ENCODE measurements at places on chromosomes 3 and 15.

DNA sequence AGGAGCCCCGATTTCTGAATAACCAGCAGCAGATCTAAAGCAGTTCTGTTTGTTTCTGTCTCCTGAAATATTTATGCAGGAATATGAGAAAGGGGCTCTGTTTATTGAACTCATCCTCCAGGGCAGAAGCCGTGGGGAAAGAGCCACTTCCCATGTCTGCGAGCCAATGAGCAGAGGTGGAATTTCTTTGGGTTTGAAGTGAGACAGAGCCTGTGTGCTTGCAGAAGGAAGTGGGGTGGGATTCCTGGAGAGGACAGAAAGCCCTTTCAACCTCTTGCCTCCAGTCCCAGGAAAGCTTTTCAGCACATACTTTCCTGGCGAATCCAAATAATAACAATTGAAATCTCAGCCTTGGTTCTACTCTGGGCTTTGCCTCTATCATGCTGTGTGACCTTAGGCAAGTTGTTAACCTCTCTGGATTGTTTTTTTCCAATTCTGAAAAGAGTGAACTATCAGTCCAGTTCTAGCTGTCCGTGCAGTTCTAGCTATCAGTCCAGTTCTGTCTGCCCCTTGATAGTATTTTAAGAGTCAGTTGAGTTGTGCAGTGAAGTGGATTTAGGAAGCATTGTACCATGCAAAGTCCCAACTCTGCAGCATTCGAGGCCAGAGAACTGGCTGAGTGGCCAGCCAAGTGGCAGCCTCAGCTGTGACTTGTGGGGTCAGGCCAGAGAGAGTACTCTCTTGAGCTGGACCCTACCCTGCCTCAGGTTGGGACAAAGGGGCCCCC lies 15.9 kb downstream of the CORO2B start:
- DNase-seq, result no peak

DNA sequence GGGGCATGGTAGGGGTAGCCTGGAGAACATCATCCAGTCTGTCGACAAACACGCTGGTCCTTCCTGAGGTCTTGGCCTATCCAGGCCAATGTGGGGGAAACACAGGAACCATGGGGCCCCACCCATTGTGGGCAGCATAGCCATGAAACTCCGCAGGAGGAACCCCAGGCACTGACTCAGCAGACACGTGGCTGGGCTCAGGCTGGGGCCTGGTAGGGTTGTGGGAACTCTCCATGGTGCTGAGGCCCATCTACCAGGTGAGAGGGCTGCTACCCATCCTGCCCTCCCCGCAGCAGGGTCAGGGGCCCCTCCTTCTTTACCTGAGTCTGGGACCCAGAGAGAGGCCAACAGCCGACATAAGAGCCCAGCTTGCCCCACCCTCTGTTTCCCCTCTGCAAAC lies 22.6 kb upstream of the CACNA2D2 start:
- DNase-seq, result peak; percentile 29

DNA sequence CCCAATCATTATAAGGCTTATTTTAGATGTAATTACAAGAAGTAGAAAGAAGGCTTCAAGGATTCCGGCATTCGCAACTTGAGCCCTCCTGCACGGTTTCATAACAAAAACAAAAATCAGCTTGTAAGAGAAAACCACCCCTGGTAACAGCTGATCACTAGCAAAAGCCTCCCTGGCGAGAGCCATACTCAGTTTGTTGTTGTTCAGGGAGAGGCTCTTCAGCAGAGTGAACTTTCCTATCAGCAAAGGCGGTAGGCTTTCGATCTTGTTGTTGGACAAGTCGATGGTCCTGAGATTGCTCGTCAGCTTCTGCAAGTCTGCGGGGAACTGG lies 710 bp downstream of the LRRC57 start:
- no peak for DNase-seq

DNA sequence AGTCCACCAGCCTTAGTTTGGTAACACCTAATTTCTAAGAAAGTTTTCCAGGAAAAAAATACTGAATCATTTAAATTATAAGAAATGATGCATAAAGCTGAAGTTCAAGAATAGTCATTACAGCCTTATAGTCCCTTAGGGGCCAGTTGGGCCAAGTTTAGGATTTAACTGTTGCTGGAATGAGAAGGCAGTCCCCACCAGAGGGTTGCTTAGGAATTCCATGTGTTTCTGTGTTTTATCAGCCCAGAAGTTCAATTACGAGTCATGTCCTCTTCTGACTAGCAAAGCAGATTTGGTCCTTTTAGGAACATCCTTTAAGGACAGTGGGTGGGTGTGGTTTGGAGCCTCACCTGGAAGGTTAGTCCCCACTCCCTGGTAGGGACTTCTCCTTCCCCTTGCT lies 57.0 kb upstream of the NR2E3 start:
- DNase-seq, result peak; percentile 25

GRCh38 chr15:41554343-41554742 lies 4.7 kb upstream of the TYRO3 start:
- no peak for DNase-seq

DNA sequence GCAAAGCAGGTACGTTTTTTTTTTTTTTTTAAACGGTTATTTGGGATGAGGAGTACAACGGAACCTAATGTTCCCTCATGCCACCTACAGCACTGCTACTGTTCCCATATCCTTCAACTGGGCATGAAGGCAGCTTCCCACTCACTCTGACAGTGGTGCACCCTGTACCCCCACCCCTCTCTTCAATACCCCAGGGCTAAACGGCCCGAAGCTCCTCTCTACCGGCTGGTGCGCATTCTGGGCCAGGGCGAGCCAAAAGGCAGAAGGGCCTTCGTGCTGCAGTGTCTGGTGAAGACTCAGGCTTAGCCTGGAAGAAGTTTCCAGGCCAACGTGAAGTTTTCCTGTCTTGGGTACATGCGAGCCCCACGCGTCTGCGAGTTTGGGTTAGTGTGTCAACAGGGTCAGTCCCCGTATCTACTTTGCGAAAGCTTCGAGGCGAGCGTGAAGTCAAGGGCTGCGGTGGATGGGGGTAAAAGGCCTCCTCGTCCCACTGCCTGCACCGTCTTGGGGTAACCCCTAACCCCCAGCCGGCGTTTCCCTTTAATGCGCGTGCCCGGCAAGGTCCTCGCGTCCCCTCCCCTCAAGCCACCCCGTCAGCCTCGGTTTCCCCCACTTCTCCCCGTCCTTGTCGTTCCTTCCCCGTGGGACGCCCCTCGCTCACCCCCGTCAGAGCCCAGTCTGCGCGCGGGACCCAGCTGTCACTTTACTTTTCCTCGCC lies 765 bp upstream of the UBE2E2 start:
- no peak for DNase-seq

Measured in kidney capillary endothelial cell (primary cell).